ENCODE measurements at places on chromosomes 13 and 19.

GRCh38 chr19:14565298-14565679, 6.6 kb downstream of the NDUFB7 start:
- no peak for DNase-seq

DNA sequence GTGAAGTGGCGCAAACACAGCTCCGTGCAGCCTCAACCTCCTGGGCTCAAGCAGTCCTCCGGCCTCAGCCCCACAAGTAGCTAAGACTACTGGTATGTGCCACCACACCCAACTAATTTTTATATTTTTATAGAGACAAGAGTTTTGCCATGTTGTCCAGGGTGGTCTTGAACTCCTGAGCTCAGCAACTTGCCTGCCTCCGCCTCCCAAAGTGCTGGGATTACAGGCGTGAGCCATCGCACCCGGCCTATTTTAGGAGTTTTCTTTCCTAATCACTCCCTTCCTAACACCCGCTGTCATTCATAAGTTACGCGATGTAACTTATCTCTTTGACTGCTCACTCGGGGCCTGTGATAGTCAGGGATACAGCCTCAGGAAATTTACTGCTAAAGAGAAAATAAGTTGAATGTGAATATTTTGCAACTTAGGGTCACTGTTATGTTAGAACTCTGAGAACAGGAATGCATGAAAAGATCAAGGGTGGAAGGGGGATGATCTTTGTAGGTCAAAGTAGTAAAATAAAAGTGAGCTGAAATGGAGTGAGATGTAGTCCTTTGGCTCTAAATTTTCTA, 140.3 kb downstream of the DCT start:
- DNase-seq = no peak

GRCh38 chr19:3465552-3465951, 14.8 kb downstream of the SMIM24 start:
- DNase-seq = no peak

DNA sequence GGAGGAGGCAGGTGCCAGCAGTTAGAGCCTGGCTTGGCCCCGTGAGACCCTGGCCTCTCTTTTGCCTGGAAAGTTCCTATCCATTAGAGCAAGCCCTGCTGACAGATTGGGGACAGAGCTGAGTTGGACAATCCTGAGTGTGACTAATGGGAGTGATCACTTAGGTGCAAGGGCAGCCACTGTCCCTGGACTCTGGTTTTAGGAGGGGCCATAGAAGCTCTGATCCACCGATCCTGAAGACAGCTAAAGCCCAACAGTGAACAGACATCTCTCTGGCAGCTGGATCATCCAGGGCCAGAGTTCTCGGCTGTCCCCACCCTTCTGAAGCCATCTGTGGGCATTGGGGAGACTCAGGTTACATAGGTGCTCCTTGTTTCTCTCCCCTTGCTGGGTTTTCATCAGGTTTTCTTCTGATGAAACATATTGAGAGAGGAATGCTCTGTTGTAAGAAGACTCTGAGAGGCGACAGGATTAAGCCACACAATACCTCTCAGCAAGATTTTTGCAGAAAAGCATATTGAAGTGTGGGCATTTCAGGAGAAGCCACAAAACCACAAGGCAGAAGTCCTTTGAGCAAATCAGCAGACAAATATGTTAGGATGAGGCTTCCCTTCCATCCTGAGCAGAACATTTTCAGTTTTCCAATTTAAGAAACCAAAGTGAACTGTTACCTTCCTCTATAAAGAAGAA, 288.0 kb upstream of the MAB21L1 start:
- peak; percentile 47 for DNase-seq

GRCh38 chr13:111909971-111910671, 156.8 kb upstream of the SOX1 start:
- DNase-seq = no peak

DNA sequence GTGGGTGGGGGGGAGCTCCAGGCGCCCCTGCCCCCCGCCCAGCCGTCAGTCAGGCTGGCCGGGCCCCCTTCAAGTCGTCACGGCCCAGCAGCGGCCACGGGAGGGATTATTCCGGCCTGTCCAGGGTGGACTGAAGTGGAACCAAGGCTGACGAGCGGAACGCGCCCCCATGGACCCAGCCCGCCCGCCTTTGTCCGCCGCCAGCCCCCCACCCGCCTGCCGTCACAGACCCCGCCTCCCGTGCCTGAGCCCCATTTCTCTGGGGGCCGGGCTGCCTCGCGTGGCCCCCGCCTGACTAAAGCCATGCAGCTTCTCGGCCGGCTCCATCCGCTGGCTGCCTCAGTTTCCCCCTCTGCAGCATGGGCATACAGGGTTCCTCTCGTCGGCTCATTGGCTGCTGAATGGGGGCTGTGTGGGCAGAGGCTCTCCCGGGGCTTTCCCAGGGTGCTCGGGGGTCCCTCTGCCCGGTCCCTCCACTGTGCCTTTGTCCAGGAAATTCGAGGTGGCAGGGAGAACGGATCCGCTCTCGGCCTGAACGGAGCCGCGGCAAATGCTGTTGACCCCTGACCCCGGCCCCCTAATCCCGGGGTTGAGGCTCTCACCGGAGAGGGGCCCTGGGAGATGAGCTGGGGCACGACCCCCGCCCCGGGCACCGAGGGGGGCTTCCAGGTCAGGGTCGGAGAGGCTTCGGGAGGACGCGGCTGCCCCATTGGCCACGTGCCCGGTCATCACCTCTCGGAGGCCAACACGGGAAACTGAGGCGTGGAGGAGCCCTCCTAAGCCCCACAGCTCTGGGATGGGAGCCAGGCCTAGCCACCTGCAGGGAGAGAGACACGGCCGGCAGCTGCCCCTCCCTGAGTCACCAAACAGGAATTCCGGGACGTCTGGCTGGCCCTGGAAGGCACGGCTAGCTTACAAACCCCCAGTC, 27.4 kb downstream of the EFNA2 start:
- no peak for DNase-seq

- DNase-seq = no peak
Observed at GRCh38 chr13:51746802-51747201, 57.2 kb downstream of the DHRS12 start.

- DNase-seq = no peak
Observed at GRCh38 chr19:49887037-49887664, 9.5 kb downstream of the IL4I1 start.

GRCh38 chr19:54231077-54231931, 8.5 kb upstream of the LILRB3 start:
- no peak for DNase-seq

- DNase-seq = no peak
Observed at GRCh38 chr19:42554046-42554575, 25.8 kb upstream of the CEACAM1 start.

DNA sequence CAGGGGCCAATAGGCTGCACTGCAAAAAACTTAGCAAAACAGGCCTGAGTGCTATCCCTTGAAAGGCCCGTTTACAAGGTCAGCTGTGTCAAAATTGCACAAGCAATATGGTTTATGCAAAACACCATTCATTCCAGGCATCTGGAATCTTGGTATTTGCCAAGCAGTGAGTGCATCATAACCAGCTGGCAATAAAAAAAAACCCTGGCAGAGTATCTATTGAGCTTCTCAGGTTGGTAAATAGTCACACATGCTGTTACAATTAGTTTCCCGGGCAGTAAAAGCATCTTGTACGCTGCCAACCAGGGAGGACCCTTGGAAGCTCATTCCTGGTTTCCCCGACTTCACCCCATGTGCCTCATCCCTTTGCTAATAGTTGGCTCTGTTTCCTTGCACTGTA, 21.3 kb downstream of the ZNF77 start:
- no peak for DNase-seq

Data from NCI-H524 treated with DMSO at 0.1 percent for 48 hours (cell line).